ENCODE measurements at places on chromosomes 1 and 21. TPM values are rescaled to one million over a fixed set of nuclear protein-coding genes. Genes with fewer than 3 reads are reported as not detected.

SLC45A1 gene
- total RNA-seq: 4.2 TPM

NBPF10 gene
- total RNA-seq: 2.9 TPM

TNFRSF8 gene
- total RNA-seq: 0.54 TPM

AIRE gene
- 0.09 TPM for total RNA-seq

MAP3K7CL gene
- total RNA-seq: 2.5 TPM

TRIM62 gene
- total RNA-seq: 5.7 TPM

BRWD1 gene
- total RNA-seq: 187 TPM

UBR4 gene
- total RNA-seq: 117 TPM

DIPK1A gene
- total RNA-seq: 14.2 TPM

FH gene
- 65.9 TPM for total RNA-seq

ATF6 gene
- total RNA-seq: 29.0 TPM

GRCh38 chr1:38291336-38291735, 244.7 kb upstream of the POU3F1 start:
- DNase-seq: no peak

GRCh38 chr1:214272964-214273533, 7.9 kb upstream of the SMYD2 start:
- DNase-seq: no peak

DNA sequence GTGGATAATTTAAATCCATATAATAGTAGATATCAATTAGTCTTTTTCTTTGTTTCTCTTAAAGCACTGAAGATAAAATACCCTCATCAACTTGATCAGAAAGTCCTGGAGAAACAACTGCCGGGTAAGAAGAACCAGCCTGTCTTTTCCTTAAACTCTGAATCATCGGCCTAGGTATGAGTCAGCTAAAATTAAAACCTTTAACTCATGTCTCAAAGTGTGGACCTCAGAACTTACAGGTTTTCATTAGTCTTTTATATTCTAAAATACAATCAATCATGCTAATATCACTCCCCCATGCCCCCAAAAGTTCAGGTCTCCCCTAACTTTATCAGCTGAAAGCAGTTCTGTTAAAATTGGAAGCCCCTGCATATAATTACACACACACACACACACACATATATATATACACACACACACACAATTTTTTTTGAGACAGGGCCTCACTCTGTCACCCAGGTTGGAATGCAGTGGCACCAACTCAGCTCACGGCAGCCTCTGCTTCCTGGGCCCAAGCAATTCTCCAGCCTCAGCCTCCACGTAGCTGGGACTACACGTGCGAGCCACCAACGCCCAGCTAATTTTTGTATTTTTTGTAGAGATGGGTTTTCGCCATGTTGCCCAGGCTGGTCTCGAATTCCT, 61.3 kb downstream of the B3GALNT2 start:
- DNase-seq: no peak

GRCh38 chr1:155471026-155471425, 91.6 kb downstream of the ASH1L start:
- no peak for DNase-seq

DNA sequence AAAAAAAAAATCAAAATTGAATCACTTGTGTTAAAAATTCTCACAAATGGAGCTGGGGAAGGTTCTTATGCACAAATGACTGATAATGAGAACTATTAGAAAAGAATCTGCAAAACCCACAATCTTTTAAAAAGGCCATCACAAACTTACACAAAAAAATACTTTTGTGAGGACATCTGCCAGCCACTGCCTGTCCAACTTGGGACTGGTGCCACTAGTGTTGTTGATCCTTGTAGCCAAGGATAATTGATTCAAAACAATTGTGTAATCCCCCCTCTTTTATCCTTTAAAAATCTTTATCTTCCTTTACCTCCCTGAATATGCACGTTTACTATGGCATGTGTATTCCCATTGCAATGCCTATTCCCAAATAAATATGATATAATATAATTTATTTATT, 39.2 kb upstream of the THEM4 start:
- DNase-seq: no peak

GRCh38 chr21:44427241-44428120, 27.8 kb upstream of the LRRC3 start:
- peak; percentile 28 for DNase-seq

DNA sequence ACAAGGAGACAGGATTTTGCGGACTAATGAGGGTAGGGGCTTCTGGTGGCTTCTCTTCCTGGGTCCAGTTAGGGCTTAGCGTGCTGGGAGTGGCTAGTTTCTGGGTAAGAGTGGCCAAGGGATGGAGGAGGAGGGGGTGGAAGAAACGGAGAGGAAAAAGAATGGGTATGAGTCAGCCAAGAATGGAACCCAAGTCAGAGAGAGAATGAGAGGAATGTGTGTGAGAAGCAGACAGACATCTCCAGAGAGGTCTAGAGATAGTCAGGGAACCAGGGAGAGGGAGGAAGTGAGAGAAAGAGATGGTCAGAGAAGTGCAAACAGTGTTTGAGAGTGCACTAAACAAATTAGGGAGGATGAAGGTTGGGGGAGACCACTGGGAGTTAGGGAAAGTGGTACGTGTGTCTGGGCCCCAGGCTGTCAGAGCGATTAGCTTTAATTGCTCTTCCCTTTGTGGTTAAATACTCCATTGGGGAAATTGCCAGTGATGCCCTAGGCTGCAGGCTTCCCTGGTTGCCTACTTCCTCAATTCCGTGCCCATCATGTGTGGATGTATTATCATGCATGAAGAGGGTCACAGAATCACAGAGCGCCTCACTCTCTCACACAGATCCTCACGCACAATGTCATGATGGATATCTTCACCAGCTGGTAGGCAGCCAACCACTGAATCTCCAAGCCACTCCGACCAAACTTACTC, 1.4 kb downstream of the PEA15 start:
- DNase-seq: no peak

DNA sequence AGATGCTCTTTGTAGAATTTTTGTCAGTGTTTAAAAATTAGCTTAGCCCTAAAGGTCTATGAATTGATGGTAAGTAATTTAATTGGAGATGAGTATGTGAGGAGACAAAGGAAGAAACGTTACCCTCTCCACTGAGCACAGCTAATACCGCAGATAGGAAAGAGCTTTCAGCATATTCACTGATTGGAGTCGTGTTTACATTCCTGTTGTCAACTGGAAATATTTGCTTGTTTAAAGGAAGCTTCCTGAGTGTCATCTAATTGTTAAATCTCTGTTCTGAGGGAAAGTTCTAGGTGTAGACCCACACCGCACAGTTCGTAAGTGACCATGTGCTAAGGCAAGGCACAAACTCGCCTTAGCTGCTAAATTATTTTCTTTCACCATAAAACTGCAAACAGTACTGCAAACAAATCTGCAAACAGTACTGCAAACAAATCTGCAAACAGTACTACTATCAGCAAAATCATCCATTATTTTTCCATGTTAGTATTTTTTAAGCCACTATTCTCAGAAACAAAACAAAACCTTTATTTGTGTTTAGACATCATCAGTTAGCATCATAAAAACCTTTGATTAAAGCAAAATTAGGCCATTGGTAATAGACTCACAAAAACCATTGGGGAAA, 32.6 kb downstream of the TOMM20 start:
- DNase-seq: no peak

GRCh38 chr1:224615861-224616755, at the start of gene CNIH3:
Gene CNIH3 (plus strand): TSS chr1:224616317. CDS start chr1:224617175, 858 bp downstream.
- no peak for DNase-seq

DNA sequence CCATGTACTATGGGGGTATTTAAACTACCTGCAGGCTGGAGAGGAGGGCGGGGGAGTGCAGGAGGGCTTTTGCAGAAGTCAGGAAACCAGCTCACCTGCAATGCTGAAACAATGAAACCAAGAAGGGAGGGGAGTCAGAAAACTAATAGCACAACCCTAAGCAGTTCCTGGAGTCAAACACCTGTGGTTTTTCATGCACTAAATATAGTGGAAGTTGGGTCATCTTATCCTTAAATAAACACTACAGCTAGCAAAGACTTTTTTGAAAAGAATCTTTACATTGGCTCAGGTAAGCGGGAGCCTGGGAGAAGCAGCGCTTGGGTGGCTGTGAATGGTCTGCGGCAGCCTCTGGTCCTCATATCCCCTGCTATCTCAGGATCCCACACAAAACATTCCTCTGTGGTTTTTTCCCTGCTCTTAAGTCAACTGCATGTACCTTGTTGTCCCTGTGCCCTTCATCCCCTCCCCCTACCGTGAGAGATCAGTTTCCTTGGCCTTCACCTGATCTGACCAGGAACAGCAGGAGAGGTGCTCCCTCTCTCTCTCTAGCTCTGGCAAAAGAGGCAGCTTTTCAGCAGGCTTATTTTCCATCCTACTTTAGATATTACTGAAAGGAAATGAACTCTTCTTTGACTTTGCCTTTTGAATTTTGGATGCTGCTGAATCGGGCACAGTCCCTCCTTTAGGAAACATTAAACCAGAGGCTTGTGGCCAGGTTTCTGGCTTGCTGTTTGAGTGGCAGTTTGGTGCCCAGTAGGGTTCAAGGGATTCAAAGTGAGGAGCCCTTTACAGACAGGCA, 26.6 kb downstream of the TENT5C start:
- peak; percentile 14 for DNase-seq

DNA sequence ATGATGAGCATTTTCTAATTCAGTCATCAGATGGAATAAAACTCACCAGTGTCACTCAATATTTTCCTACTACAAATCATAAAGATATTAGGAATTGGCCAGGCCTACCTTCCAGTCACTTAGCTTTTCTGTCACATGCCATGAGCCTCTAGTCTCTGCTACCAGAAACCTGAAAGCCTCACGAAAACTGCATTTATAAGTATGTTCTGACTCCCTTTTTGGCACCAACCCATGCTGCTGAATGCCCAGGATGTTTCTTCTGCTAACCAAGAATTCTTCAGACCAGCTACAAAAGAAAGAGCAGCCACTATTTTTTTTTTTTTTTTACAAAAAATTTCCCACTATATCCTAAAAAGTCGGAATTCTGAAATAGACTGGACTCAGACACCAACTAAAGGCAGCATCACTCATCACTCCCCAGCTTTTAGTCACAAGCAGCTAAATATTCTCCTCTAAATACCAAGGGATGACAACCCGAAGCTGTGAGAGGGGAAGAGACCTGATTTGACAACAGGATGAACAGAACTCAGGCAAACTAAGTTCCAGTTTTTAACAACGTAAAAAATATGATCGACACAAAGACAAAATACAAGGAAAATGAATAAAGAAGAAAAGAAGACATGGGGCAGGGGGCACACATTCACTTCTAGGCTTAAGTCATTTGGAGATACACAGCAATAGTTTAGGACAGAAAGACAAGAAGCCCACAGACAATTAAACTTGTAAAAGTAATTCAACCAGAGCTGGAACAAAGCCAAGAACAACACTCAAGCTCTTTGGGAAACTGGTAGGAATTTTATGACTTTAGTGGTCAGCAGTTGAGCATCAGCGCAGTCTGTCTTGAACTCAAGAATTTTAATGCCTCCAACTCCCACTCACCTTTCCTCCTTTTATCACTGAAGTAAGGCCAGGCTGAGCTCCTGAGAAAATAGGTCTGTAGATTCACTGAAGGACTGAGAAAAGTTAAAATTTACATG, 1.7 kb downstream of the DCAF8 start:
- no peak for DNase-seq

- DNase-seq: no peak
Measured at GRCh38 chr1:22752339-22752738, 41.7 kb downstream of the EPHB2 start.

DNA sequence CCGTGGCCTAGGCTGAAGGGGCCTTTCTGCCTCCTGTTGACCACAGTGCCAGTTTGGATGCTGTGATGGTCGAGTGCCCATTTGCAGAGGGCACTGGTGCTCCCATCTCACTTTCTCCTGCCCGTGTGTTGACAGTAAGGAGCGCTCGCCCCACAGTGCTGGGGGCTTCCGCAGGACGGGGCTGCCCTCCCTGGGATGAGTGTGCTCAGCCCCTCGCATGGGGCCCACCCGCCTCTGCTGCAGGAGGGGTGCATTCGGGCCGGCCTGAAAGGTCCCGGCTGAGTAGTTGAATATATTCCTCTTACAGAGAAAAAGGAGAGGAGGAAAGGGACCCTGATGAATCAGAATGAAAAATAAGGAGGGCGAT, 37.3 kb downstream of the NTPCR start:
- no peak for DNase-seq

DNA sequence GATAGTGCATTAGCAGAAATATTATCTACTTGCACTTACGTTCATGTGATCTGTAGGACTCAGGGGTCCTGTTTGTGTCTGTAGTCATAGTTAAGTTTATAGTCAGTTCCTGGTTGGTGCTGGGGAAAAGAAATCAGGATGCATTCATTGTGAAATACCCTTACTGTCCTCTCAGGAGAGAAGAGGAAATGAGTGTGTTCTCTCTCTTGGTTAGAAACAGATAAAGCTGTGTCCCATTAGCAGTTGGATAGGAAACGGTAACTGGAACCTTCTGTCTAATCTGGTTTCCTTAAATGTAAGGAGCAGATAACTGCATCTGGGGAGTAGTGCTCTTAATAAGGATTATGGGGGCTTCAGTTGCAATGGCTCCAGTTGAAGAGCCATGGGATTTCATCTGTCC, 8.9 kb downstream of the SDCCAG8 start:
- no peak for DNase-seq

DNA sequence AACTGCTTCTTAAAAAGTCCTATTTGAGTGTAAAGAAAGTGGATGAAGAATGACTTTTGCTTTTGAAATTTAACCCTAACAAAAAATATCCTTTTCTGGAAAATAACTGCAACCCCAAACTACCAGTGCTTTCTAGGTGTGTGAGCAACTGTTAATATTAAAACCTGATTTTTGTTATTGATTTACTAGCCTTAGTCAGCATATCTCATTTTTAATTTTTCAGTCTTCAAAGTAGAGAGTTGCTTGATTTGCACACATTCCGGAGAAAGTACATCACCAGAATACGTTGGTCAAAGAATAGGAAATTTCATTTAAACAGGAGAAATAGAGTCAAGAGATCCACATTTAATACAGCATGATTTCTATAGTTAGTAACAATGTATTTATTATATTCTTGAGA, 141.8 kb upstream of the ADAMTS5 start:
- DNase-seq: no peak

DNA sequence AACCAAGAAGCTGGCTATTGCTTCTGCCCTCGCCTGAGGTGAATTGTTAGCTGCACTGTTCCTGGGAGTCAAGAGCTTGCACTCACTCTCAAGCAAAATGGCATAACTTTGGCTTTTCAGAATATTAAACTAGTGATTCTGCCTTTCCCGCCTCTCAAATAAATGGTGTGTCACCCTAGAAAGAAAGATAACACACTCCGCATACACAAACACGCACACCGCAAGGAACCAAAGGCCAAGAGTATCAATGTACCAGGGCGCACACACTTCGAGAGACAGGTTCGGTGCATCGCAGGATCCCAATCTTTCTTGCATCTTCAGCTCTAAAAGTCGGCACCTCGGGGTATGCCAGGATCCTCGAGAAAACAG, 470 bp upstream of the RTCA start:
- peak; percentile 20 for DNase-seq

DNA sequence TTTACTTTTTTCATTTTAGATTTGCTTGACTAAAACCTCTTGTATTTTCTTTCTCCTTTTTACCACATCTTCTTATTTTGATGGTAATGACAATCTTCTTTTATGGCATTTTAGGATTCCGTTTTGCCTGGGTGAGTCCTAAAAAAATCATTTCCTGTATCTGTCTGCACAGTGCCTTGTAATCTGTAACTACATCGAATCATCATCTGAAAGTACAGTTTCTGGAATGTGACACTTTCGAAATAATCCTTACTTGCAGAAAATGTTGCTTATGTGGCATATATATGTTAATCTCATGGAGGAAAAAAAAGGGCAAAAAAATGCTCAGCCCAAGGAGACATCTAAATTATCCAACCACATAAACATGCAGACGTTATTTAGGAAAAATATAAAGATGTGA, 29.0 kb downstream of the GREM2 start:
- DNase-seq: no peak

All from cerebellum (tissue), 4 donors.